ENCODE measurements at places on chromosomes 4 and X.
A peak's percentile ranks its signal among the peaks of the same experiment; 100 is the strongest.

DNA sequence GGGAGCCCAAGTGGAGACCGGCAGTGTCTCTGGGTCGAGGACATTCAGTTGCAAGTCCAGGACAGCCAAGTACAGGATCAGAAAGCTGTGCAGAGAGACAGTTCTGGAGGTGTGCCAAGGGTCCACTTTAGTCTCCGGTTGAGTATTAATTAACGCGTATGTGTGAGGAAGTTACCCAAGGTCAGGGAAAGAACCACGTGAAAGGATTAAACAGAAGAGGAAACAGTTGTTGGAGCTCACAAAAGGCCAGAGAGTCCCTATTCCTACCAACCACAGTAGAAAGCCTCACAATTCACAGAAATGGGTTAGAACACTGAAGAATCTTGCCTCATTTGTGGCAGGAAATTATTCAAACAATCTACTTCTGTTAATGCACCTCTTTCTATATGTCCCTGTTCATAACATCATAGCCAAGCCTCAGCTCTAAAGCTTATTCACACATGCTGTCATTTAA lies 17.9 kb upstream of the NSUN7 start:
- no peak for DNase-seq

GRCh38 chr4:113643505-113643904 lies 118.0 kb downstream of the CAMK2D start:
- DNase-seq = no peak

DNA sequence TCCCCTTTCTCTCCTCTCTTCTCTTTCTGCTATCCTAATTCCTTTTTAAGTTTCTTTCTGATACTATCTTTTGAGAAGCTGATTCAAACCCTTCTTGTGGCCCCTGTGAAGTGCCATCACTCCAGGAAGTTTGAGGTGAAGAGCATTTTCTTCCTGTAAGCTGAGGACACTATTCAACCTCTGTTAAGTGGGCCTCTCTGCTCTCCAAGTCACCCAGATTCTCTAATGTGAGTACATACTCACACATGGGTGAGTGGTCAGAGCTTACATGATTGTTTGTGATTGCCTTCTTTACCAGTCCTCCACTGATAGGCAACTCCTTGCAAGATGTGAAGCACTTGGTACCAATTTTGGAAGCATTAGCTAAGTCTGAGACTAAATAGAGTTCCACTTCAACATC lies 18.4 kb upstream of the SMIM10L2A start:
- no peak for DNase-seq

DNA sequence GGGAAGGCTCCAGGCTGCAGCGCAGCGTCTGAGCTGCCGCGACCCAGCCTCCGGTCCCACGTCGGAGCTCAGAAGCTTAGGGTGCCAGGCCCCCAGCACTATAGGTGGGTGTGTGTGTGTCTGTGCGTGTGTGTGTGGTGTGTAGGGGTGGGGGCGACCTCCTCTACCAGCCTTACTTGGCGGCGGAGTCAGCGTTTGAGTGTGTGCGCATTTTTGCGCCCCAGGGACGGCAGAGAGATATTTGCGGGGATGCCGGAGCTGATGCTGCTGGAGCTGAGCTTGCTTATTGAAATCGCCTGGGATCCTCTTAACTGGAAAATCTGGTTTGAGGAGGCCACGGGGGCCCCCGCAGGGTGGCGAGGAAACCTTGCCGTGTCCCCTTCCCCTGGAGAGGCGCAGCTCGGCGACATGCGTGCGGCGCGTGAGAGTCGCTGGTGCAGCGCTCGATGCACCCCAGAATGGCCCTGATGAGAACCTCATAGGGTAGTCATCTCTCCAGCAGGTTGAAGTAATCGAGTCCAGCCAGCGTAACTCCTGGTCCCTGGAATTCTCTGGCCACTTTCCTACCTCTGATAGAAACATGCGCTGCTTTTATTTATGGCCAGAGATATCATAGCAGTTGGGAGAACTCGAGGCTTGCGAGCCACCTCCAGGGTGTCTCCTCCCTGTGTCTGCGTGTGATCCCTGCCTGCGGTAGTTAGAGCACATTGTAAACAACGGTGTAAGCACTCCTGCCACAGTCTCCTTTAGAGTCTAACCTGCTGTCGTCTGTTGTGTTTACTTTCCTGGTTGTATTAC lies 2.7 kb downstream of the ADGRL3 start:
- no peak for DNase-seq

DNA sequence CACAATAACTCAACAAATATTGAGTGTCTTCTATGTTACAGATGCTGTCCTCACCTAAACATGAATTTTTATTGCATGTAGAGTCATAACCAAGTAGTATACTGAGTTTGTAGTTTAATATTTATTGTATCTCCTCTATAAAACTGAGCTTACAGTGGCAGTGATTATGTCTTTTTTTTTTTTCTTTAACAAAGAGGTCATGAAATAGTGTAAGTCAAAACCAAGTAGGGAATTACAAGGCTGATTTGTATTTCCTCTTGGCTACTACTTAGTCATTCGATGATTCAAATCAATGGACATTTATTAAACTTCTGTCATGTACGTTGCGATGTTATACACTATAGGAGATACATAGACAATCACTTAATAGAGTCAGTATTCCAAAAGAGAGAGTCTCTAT lies 48.4 kb downstream of the IL15 start:
- no peak for DNase-seq

DNA sequence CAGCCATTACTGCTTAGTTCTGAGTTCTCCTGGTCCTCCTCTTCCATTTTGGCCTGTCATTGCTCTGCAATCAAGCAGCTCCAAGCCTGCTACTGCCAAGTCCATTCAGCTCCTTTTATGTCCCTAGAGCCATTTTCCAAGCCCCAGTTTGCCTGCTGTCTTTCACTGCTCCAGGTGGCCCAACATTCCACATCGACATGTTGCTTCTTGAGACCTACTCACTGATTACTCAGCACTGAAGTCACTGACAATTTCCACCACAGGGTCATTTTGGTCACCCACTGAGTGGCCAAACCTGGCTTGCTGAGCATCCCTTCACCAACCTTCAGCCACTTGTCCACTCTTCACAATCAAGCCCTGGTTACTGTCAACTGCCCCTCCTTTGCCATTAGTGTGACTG lies 27.2 kb downstream of the LRIT3 start:
- no peak for DNase-seq

DNA sequence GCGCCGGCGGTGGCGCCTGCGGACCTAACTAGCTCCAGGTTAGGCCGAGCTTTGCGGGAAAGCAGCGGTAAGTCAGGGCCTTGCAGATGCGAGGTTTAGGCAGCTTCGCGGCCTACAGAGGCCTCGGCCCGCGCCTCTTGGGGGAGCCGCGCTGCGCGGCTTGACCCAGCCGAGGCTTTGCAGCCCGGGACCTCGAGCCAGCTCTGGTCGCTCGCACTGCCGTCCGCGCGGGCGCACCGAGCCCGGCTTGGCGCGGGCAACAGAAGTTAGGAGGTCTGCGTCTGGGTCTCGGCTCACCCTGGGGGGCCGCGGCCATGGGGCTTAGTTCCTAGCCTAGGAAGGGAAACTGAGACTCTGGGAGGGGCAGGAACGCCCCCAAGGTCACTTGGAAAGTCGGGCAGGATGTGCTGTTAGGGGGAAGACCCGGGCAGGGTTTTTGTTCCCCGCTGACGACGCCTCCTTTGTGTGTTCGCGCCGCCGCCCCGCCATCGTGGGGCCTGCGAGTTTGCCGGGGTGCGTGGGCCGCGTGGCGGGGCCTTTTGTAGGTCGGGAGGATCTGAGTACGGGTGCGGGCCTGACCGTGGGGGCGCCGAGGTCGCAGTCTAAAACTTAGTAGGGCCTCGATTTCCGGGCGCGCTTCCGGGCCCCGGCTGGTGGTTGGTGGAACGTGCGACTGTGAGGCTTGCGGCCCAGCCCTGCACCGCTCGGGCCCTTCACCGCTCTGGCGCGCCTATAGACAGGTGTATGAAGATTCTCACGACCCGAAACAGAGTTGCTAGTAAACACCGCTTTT lies 482 bp downstream of the RNF4 start:
- peak; percentile 55 for DNase-seq

GRCh38 chr4:23782778-23783437 lies 106.9 kb downstream of the PPARGC1A start:
- DNase-seq = no peak

DNA sequence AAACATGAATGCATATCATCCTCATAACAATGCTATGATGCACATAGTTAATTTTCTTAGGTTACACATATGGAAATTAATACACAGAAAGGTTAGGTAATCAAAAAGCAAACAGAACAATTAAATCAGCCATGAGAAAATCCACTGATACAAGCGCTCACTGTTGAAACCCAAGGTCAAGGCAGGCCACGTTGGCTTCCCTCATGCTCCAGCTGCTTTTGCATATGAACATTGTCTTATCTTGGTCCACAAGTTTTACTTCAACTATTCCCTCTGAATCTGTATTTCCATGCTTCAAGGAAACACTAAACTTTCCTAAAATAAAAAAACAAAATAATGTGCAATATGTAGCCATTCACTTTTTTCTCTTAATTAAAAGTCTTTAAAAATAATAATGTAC lies 34.5 kb upstream of the PLA2G12A start:
- DNase-seq = no peak

GRCh38 chrX:12583543-12583942 lies 207.7 kb upstream of the PRPS2 start:
- no peak for DNase-seq

- DNase-seq = no peak
Measured at GRCh38 chr4:119040694-119041185, 94.9 kb upstream of the MYOZ2 start.

DNA sequence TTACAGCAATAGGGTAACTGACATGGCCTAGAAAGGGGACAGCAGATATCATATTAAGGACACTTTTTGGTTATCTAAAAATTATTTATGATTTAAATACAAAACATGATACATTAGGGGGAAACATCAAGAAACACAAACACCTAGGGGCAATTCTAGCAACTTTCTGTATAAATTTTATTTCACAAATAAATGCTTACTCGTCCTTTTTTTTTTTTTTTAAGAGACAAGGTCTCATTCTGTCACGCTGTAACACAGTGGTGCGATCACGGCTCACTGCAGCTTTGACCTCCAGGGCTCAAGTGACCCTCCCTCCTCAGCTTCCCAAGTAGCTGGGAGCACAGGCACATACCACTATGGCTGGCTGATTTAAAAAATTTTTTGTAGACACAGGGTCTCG lies 151.8 kb upstream of the BCOR start:
- no peak for DNase-seq

DNA sequence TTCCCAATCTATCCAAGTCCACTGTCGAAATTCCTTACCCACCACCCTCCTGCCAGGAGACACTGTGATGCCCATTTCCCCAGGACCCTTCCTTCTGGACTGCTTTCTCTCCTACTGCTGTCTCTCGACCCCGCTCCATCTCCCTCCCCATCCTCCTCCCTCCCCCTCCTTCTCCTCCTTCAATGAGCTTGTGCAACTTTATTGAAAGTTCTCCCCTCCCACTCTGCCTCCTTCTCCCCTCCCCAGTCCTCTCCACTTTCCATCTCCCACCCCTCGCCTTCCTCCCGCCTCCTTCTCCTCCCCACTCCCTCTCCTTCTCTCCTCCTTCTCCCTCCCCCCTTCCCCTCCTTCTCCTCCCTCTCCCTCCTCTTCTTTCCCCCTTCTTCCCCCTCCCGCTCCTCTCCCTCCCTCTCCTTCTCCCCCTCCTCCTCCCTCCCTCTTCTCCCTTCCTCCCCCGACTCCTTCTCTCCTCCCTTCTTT lies 116.6 kb upstream of the FAT1 start:
- no peak for DNase-seq

GRCh38 chrX:18102006-18102405 lies 118.7 kb downstream of the BEND2 start:
- DNase-seq = no peak

- no peak for DNase-seq
Measured at GRCh38 chr4:60216752-60217151, 983.4 kb upstream of the ADGRL3 start.

GRCh38 chr4:181204109-181204508 lies 1039.1 kb upstream of the TENM3 start:
- DNase-seq = no peak

GRCh38 chr4:150366487-150366999 lies 215.4 kb upstream of the MAB21L2 start:
- no peak for DNase-seq

DNA sequence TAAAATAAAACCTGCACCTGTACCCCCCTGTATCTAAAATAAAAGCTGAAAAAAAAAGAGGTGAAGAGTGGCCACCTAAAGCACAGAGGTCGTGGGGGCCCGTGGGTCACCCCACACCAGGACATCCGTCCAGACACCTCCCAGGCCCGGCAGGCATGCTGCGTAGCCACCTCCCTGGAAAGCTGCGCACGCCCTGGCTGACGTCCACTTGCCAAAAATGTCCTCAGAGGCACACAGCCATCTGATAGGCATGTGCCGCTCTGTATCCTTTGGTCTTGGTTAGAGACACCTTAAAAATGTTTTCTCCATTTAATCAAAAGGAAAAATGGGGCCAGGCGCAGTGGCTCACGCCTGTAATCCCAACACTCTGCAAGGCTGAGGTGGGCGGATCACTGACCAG lies 17.7 kb downstream of the FAM53A start:
- DNase-seq = no peak

DNA sequence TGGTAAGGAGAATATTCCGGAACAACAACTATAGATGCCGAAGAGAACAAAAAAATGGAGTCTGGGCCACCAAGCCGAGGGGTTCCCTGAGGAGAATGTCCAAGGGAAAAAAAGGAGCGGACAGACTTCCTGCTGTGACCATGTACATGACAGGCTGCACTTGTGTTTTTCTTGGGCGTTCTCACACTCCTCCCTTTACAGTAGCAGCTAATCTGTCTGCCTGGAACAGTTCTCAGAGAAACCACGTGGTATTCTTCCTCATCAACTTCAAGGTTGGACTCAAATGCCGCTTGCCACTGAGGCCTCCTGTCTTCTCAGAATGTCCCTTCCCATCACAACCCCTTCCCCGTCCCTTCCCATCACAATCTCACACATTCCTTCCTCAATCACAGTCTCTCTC lies 30.8 kb upstream of the MTNR1A start:
- no peak for DNase-seq

- DNase-seq = no peak
Measured at GRCh38 chrX:65920620-65921019, 119.3 kb downstream of the VSIG4 start.

- no peak for DNase-seq
Measured at GRCh38 chr4:159497936-159498335, 395.1 kb downstream of the RAPGEF2 start.

DNA sequence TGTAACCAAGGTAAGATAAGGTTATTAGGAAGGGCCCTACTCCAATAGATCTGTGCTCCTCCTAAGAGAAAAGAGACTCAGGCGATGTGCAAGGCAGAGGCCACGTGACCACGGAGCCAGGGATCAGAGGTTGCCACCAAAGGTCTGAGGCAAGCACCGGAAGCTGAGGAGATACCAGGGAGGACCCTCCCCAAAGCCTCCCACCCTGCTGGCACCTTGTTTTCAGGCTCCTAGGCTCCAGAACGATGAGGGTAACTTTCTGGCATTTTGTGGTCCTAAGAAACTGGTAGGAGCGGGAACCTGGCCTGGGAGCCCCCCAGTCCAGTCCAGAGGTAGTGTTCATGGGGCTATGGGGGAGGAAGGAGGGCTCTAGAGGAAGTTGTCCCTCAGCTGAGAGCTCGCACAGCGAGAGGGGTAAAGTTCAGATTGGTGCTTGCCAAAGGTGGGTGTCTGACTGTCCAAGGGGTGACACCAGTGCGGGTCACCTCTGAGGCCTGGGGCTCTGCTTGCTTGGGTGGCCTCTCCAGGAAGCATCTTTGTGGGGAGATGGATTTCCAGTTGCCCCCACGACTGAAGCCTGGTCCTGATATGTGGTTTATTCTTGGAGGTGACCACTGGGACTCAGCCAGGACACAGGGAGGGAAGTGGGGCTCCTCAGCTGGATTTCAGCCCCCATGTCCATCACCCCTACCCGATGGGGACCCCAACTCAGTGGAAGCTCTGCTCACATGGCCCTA lies 7.5 kb upstream of the LETM1 start:
- no peak for DNase-seq

- peak; percentile 4 for DNase-seq
Measured at GRCh38 chr4:145937971-145938611, 532 bp downstream of the ZNF827 start.
